ENCODE measurements at places on chromosomes 3 and 15.

DNA sequence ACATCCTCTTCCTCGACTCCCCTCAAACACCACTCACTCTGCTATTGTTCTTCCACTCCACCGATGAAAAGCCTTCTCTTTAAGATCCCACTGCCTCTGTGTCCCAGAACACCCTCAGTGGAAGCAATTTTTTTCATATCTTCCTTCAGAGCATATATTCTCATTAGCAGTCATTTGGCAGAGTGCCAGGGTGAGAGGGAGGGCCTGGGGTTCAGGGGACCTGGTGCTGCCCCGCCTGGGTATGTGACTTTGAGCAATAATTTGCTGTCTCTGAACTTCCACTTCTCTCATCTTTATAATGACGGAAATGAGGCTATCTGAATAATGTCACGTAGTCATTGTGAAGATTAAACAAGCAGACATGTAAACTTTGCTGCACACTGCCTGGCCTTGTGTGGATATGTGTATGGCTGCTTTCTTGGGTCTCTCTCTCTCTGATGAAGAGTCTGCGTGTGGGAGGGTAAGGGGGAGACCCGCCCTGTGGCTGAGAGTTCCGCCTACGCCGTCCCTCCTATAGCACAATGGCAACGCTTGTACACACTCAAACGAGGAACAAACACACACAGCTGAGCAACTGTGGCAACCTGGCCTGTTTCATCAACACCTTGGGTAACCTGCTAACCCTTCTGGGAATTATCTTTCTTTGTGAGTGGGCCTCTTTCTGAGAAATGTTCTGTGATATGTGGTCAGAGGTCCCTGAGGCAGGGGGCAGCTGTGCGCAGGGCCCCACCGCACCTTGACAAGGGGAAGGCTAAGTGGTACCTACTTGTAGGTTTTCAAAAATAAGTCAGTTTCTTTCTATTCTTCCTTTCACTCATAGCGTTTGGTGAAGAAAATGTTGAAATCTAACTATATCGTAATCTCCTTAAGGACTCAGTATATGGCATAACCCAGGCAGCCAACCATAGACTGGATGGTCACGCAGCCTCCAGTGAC is 369.8 kb downstream of the SV2B start:
- DNase-seq: no peak

- no peak for DNase-seq
Observed at GRCh38 chr3:46926871-46927717, 49.5 kb downstream of the CCDC12 start.

- DNase-seq: no peak
Observed at GRCh38 chr3:95759614-95760301, 1054.6 kb upstream of the EPHA6 start.

- DNase-seq: no peak
Observed at GRCh38 chr3:15932348-15933300, 134.8 kb upstream of the ANKRD28 start.

DNA sequence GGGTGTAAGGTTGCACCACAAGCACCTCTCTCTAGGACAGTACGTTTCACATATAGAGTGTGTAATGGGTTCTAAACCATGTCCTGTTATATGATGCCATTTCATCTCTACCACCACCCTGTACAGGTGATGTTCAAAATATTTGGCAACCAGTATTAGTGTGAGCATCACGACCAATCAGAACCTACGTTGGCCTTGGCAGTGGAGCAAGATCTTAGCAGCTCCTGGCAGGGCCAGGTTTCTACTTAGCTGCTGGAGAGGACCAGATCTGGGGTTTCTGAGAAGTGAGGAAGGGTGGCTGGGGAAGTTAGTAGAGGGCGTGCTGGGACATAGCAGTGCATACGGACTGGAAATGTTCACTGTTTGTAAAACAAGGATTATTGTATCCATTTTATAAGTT is 23.1 kb upstream of the MITF start:
- DNase-seq: no peak

DNA sequence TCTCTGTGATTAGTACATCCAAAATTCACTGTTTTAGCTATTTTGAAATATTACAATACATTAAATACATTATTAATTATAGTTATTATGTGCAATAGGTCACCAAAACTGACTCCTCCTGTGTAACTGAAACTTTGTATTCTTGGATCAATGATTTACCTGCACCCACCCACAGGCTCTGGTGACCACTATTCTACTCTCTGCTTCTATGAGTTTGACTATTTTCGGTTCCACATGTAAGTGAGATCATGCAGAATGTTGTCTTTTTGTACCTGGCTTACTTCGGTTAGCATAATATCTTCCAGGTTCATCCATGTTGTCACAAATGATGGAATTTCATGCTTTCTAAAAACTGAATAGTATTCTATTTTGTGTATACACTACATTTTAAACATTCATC is 43.8 kb downstream of the SLC2A2 start:
- no peak for DNase-seq
